ENCODE measurements at places on chromosomes 5 and 9.

- no peak for DNase-seq
Measured at GRCh38 chr9:79800578-79800977, 228.8 kb downstream of the TLE4 start.

- no peak for DNase-seq
Measured at GRCh38 chr9:113803811-113804589, 72.1 kb upstream of the ZNF618 start.

GRCh38 chr9:21753523-21753922 is 48.9 kb upstream of the MTAP start:
- no peak for DNase-seq

DNA sequence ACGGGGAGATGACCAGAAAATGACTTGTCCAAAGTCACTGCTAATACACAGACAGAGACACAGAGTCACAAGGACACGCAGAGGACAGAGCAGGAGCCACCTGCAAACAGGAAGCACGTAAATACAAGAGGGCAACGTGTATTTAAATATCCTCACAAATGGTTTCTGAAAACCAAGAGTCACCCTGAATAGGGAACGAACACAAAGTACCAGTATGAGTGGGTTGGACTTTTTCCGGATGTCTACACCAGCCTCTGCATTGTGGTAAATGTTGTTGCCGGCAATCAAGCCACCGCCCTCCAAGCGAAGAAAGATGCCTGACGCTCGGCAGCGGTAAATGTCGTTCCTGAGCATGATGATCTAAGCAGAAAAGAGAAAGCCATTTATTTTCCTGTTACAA is 44.5 kb downstream of the FBXO10 start:
- DNase-seq: no peak

- DNase-seq: no peak
Measured at GRCh38 chr5:64775291-64775690, 6.6 kb downstream of the CWC27 start.

DNA sequence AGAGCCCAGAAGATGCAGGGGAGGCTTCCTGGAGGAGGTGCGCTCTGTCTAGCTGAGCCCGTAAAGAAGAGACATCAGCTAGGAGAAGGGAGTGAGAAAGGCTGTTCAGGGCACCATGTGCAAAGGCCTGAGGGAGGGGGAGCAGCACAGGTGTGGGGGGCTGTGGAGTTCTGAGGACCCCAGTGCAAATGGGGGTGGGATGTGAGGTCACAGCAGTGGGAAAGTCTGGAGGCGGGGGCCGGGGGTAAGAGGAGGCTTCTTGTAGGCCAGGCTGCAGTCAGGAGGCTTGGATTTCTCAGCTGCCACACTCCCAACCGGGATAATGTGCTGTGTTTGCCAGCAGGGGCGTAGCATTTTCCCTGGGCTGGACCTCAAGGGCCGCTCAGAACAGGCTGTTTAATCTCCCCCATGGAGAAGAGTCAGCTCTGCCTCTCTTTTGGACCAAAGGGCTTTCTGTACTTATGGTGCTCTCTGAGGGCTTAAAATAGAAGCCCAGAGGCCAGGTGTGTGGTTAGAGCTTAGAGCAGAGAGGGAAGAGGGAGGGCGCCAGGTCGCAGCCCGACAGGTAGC is 5.7 kb downstream of the NEURL1B start:
- peak; percentile 53 for DNase-seq

GRCh38 chr9:135976944-135977343 is 15.8 kb upstream of the UBAC1 start:
- DNase-seq: no peak

- no peak for DNase-seq
Measured at GRCh38 chr5:36272136-36272690, 29.5 kb downstream of the RANBP3L start.

Measured in Right ventricle myocardium superior (tissue), 1 donor.